ENCODE measurements at places on chromosomes 16 and 17.

DNA sequence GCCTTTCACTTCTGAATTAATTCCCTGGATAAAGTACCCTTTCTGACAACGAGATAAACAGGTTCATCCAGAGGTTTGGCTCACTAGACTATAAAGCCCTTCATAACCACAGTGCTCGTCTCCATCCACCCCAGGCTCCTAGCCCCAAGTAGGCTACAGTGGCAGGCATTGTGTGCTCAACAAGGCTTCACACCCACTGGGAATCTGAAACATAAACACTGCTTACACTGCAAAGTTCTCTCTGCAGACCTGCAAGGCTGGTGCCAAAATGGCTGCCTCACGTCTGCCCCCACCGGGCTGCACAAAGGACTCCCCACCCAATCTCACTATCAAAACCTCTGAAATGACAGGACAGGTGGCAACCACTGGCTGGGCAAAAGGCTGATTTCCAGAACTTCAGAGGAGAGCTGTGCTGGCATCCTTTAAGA lies 5.1 kb upstream of the HLF start:
- DNase-seq = no peak

GRCh38 chr16:75745242-75745641 lies 19.0 kb upstream of the CPHXL start:
- DNase-seq = no peak

- DNase-seq = no peak
These were observed 5.7 kb upstream of the SCPEP1 start for GRCh38 chr17:56972111-56972730.

DNA sequence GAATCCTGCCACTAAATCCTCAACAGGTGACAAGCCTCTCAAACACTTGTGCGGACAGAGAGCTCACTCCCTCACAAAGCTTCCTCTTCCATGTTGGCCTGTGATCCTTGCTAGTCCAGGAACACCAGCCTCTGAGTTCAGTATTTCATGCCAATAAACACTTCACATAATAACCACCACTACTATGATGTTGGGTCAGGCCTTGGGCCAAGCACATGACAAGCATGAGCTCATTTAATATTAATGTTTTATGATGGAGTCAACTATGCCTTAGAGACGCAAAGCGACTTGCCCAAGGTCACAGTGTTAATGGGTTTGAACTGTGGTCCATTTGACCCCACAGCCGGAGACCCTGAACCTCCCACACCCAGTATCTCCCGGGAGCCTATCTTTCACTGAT lies 129.1 kb downstream of the GAS7 start:
- DNase-seq = no peak

GRCh38 chr17:12900474-12900873 lies 111.2 kb downstream of the ARHGAP44 start:
- no peak for DNase-seq

DNA sequence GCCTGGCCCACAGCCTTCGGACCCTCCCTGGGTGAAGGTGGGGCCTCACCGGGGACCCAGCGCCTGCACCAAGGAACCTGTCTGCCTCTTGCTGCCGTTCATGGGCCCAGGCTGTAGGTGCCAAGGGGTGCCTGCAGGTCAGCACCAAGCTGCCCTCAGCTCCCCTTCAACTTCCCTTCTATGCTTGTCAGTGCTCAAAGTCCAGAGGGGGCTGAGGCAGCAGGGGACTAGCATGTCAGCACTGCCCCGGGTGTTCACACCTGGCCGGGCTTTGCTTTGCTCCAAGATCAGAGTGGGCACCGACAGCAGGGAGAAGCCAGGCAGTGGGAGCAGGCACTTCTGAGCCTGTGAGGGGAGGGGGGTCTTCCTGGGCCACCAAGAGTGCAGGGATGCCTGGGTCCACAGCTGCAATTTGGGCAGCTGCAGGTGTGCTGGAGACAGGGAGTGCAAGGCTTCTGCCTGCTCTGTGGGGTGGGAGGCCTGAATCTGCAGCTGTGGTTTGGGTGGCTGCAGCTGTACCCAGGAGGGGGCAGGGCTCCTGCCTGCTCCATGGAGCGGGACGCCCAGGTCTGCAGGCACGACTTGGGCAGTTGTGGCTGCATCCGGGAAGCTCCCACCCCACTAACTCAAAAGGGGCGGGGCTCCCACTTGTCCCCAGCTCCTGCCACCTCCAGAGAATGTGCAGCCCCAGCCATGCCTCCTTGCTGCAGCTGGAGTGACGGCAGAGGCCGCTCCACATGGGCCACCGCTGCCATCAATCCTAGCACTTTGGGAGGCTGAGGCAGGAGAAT lies 27.6 kb upstream of the PRM1 start:
- no peak for DNase-seq

GRCh38 chr17:33944412-33944811 lies 310.7 kb upstream of the CCL2 start:
- no peak for DNase-seq

GRCh38 chr16:11725457-11725856 lies 17.2 kb downstream of the TXNDC11 start:
- no peak for DNase-seq

GRCh38 chr16:5044011-5044540 lies 10.3 kb upstream of the NAGPA start:
- DNase-seq = no peak

DNA sequence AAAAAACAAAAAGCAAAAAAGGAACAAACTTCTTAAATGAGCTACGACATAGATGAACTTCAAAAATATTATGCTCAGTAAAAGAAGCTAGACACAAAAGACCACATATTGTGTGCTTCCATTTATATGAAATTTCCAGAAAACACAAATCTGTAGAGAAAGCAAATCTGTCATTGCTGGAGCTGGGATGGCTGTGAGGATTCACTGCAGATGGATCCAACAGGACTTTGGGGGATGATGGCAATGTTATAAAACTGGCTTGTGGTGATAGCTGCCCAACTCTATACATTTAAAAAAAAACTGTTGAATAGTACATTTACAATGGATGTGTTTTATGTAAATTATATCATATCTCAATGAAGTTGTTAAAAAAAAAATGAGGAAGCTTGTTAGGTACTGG lies 52.6 kb upstream of the MAP3K14 start:
- DNase-seq = no peak

DNA sequence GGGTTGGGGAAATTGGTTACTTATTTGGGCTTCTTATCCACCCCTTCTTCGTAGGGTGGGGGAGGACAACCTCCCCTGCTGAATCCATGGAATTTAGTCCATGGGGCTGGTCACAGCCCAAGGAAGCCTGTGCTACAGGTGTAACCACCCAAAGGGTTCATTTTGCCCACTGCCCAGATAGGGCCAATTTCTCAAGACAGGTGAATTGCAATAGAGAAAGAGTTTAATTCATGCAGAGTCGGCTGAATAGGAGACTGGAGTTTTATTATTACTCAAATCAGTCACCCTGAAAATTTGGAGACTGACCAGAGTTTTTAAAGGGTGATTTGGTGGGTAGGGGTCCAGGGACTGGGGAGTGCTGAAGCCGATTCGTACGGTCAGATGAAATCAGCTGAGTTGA lies 101.5 kb upstream of the HS3ST2 start:
- no peak for DNase-seq

GRCh38 chr16:38941-39892 lies 14.2 kb downstream of the POLR3K start:
- no peak for DNase-seq

GRCh38 chr17:46741122-46741730 lies 77.3 kb downstream of the WNT3 start:
- no peak for DNase-seq

DNA sequence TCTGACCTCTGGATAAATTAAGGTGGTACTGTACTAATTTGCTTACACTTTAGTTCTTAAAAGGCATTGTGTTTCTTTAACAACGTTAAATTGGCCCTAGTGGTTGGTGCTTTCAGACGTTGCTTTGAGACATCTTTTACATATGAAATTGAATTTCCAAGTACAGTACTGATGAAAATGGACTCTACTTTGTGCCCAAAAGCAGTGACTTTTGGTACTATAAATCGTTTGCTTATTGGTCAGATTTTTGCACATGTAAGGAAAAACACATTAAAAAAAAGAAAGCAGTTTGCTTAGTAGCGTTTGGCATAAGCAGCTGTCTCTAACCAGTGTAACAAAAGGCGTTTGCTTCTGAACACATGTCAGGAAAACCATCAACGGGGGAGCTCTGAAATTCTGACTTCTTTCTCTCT lies 139.6 kb downstream of the CDK5R1 start:
- peak; percentile 82 for DNase-seq

- DNase-seq = no peak
These were observed 76.3 kb upstream of the RBL2 start for GRCh38 chr16:53357955-53358354.

DNA sequence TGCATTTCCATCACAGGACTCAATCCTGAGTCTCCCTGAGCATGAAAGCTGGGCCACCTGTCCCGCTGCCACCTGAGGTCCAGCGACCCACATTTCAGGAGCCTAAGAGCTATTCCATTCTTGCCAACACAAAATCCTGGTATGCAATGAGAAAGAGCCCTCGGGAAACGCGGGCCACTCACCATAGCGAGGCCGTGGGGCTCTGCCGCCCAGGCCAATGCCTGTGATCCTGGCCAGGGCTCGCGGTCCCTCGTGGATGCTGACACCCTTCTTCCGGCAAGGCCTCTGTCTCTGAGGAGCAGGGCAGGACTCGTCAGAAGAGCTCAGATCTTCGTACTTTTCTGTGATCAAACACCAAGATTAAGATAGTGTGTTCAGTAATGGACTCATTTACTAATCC lies 11.6 kb downstream of the NUDT16L1 start:
- no peak for DNase-seq

GRCh38 chr17:8896641-8897635 lies 29.5 kb upstream of the PIK3R6 start:
- no peak for DNase-seq

DNA sequence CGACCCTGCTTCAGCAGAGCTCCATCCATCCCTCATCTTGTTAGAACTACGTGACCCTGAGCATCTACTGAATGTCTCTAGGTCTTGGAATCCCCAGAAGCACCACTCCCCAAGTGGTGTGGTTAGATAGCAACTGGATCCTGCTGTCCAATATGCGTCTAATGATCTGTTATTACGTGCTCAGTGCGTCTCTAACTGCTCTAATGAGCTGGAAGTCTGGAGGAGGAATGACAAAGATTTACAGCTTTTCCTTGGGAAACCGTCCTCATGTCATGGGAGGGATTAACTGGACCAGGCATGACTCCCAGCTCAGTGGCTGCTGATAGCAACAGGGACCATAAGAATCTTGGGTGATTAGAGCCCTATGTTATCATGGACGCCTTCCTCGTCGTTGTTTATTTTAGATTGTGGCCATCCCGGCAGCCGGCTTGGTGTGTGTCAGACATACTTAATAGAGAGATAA lies 150.9 kb downstream of the HS3ST3B1 start:
- DNase-seq = no peak

DNA sequence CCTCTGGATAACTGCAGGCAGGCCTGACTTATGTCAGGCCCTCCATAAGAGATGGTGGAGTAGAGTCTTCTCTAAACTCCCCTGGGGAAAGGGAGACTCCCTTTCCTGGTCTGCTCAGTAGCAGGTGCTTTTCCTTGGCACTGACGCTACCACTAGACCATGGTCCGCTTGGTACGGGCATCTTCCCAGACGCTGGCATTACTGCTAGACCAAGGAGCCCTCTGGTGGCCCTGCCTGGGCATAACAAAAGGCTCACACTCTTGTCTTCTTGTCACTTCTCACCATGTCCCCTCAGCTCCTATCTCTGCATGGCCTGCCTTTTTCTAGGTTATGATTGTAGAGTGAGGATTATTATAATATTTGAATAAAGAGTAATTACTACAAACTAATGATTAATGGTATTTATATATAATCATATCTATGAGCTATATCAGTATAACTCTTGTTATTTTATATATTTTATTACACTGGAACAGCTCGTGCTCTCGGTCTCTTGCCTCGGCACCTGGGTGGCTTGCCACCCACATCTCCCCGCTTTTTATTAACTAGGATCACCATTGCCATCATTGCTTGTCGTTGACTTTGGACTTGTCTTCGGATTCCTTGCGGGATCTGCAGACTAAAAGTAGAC lies 59.8 kb upstream of the ARL4D start:
- DNase-seq = peak; percentile 79

All from NCI-H2171 treated with DMSO at 0.1 percent for 48 hours (cell line).